ENCODE measurements at places on chromosomes 5 and 9.

DNA sequence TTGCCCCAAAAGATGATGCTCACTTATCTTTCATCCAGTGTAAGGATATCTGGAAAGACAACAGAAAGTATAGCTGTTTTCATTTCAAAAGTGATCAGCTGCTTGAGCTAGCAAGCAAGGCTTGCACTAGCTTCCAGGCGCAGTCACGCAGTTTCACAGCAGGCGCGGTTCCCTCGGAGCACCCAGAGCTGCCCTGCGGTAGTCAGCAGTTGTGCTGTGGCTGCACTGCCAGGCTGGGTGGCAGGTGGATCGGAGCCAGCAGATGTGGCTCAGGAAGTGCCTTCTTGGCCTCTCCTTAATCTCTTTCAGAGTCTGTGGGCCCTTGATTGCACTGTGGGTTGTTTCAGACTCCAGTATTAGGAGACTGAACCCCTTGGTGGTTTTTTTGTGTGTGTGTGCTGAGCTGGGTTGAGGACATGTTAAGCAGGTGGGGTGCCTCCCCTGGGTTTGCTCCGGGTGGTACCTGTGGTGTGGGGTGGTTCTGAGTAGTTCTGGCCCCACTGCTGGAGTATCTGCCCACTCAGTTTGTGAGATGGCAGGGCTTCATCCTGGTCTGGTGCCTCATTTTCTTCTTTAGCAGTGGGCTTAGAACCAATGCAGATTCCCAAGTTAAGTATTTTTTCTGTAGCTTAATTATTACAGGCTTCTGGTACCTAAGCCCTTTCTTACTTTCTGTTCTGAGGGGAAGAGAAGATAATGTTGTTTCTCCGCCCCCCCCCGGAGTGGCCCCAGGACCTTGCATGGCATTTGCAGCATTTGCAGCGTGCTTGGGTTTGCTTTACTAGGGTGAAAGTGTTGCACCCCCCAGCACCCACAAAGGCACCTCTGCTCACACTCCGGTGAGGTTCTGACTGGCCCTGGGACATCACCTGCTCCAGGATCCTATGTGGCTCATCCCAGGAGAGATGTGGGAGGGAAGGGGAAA lies 16.4 kb downstream of the TENT4A start:
- DNase-seq: no peak

DNA sequence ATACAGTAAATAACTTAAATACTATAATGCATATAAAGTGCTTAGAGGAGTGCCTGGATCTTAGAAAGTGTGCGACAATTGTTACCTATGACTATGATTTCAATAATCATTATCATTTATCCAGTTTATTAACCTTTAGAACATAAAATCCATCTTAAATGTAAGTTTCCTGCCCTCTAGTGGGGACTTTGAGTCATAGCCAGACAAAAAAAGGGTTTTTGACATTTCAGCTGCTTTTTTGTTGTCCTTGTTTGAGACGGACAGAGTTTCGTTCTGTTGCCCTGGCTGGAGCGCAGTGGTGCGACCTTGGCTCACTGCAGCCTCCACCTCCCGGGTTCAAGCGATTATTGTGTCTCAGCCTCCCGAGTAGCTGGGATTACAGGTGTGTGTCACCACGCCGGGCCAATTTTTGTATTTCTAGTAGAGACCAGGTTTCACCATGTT lies 9.7 kb upstream of the C9orf152 start:
- DNase-seq: no peak

- no peak for DNase-seq
These were observed 134.6 kb downstream of the TENT4A start for GRCh38 chr5:6847870-6848269.

DNA sequence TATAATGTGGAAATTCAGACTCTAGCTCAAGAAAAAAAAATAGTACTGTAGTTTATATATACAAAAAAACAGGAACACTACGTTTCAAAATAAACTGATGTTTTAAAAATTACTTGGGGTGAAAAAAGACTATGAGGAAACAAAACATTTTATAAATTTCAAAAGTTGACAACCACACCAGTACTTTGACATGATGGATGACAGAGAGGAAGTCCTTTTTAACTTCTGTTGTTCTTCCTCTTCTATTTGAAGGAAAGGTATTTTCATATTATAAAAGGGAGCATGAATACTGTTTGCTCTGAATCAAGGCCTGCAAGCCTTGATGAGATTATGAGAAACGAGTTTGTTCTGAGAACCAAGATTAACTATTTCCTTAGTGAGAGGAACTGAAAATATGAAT lies 456.9 kb downstream of the TAF11L14 start:
- no peak for DNase-seq

All from NCI-H1930 (cell line).